ENCODE measurements at places on chromosomes 11 and 22.

GRCh38 chr11:58905721-58906547 lies 33.4 kb upstream of the GLYATL1 start:
- peak; percentile 96 for DNase-seq

GRCh38 chr22:38981005-38981991 lies 849 bp upstream of the APOBEC3B start:
- DNase-seq: no peak

GRCh38 chr22:37626556-37627075 lies 12.9 kb upstream of the SH3BP1 start:
- DNase-seq: no peak

- DNase-seq: no peak
Observed at GRCh38 chr11:6584528-6584927, 18.9 kb downstream of the RRP8 start.

DNA sequence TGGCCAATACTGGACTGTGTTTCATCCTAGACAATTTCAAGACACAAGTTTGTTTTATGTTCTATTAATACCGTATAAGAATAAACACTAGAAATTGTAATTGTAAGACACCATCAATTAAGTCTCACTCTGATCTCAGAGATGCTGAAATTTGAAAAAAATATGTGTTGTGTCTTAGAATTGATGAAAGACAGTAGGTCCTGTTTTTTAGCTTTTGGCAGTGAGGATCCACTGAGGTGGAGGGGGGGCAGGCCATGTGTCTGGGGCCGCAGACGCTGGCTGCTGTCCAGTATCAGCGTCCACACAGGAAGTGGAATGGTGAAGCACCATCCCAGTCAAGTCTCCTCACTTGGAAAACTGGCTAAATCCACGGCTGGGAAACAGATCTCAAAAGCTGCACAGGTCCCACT lies 22.5 kb upstream of the ALG8 start:
- DNase-seq: no peak

- DNase-seq: no peak
Observed at GRCh38 chr11:130535520-130535919, 87.1 kb downstream of the ADAMTS15 start.

DNA sequence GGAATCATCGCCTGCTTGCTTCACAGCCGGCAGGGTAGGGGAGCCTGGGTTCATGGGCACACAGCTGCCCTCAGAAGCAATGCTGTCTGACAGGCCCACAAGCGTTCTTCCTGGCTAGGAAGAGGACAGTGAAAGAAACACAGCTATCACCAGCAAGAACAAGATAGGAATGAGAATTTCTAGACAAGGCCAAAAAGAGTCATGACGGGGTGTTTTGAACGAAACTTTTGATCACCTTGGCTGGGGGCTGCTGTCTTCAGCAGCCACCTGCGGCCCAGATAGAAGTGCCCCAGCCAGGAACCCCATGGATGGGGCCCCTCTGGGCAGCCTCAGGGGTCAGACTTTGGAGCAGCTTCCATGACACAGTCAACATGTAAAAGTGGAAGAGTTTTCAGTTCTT lies 41.8 kb downstream of the GAB4 start:
- DNase-seq: no peak

DNA sequence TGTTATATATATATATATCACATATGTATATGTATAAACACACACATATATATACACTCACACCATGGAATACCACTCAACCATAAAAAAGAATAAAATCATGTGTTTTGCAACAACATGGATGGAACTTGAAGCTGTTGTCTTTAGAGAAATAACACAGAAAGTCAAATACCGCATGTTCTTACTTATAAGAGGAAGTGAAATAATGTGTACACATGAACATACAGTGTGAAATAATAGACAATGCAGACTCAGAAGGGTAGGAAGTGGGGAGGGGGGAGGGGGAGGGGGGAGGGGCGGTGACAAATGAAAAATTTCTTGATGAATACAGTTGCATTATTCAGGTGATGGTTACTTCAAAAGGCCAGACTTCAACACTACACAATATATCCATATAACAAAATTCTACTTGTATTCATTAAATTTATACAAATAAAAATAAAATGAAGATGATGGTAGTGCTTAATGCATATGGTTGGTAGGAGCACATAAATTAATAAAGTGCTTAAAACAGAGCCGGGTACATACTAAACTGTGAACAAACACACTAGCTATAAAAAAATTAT lies 5.8 kb upstream of the OR5B2 start:
- no peak for DNase-seq

Measured in SK-N-DZ (cell line).